T-helper 22 cell (primary cell): ENCODE measurements at places on chromosomes 4 and X.

DNA sequence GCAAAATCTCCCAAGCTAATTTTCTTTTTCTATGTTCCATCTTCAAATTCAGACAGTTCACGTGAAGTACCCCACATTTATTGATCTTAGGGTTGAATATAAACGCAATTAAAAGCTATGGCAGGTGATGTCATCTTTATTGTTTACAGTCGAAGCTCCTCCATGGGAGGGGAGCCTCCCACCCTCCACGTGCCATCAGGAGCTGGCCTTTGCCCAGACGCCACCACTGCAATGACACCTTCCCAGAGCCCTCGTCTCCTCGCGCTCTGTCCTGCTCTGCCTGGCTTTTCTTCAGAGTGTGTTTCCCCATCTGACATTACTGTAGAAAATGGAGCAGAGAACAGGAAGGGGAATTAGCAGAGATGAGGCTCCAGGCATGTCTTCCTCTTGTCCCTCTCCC lies 18.8 kb upstream of the CYP4V2 start:
- DNase-seq = no peak

- no peak for DNase-seq
These were observed 389.4 kb downstream of the GALNTL6 start for GRCh38 chr4:172202480-172203076.

DNA sequence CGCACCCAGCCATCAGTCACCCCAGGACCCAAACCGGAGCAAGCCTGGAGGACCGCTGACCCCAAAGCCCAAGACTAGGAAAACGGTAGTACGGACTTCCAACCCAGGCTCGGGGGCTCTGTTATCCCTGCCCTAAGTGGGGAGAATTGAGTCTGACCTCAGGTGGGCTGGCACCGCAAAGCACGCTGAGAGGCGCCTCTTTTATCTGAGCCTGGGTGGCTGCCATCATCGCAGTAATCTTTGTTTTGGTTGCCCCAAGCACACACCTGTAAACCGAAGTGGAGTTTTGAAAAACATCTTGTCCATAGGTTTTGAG lies 894 bp upstream of the SH3RF1 start:
- no peak for DNase-seq

GRCh38 chr4:98969878-98970785 lies 25.4 kb upstream of the METAP1 start:
- no peak for DNase-seq

DNA sequence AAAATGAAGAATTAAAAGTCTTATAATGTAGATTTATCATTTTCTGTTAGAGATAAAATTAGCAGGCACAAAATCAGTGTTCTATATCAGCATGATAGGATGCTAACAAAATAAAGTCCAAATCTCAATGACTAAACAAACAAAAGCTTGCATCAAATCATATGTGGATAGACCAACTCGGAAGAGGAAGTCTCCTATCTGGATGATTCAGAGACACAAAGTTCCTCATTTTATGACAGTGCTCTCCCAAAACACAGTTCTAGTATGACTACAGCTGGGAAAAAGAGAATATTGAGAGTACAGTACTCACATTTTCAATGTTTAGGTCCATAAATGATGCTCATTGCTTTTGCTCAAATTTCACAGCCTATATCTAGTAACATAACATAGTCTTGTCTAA lies 376.1 kb upstream of the CTSO start:
- no peak for DNase-seq

DNA sequence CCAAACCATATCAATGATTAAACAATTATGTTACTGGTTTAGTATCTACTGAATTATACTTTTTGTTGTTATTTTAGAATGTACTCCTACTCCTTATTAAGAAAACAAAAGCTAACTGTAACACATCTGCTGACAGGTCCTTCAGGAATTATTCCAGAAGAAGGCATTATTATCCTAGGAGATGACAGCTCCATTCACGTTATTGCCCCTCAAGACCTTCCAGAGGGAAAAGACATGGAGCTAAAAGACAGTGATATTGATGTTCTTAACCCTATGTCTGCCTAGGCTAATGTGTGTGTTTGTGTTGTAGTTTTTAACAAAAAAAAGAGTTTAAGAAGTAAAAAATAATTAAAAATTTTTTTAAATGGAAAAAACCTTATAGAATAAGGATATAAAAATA lies 206.8 kb upstream of the KLHL4 start:
- no peak for DNase-seq

GRCh38 chrX:132664273-132664672 lies 175.4 kb upstream of the MBNL3 start:
- DNase-seq = no peak

DNA sequence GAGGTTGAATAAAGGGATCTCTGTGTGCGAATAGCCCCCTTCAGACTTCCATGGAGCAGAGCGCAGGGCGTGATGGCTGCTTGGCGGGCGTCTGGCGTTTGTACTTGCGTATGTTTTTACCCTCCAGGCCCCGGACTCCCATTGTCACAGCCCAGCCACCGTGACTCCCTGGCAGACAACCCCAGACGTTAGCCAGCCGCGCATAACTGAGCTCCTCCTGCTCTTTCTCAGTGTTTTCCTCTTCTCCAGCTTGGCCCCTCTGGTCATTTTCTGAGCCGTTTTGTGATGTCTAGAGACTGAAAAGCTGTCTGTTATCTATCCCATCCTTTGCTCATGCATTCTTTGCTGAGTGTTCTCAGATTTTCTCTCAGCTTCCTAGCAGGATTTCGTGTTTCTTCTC lies 54.3 kb downstream of the IGFBP7 start:
- no peak for DNase-seq

- DNase-seq = peak; percentile 11
These were observed 761 bp upstream of the FRYL start for GRCh38 chr4:48780865-48781214.

DNA sequence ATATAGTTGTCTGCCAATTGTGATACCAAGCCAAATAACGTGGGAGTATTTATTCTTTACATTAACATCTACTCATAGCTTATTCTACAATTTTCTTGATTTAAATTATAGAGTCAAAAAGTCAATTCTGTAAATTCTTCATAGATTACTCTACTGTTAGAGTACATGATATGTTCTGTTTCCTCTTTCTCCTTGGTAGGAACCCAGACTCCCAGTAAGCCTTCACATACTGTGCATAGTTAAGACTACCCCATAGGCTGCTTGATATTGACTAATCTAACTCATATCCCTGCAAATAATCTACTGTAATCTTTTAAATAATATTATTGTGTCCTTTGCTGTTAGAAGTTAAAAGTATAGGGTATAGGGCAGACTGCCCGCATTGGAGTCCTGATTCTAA lies 35.4 kb downstream of the BANK1 start:
- DNase-seq = no peak

- DNase-seq = no peak
These were observed 18.8 kb upstream of the ATOH1 start for GRCh38 chr4:93809773-93810172.

DNA sequence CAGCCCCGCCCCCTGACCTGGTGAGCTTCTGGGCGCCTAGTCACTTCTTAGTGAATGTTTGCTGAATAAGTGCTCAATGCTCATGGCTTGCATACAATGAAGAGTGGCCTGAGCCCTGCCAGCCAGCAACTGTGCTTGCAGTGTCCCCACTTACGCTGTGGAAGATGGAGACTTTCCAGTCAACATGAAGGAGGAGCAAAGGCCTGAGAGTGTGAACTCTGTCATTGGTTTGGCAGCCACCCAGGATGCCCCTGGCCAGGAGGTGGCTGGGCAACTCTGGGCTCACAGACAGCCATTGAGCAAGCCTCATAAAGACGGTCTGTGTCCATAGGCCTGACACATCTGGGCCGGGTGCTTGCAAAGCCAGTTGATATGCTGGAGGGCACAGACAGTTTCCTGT lies 72.1 kb upstream of the MAMLD1 start:
- no peak for DNase-seq

DNA sequence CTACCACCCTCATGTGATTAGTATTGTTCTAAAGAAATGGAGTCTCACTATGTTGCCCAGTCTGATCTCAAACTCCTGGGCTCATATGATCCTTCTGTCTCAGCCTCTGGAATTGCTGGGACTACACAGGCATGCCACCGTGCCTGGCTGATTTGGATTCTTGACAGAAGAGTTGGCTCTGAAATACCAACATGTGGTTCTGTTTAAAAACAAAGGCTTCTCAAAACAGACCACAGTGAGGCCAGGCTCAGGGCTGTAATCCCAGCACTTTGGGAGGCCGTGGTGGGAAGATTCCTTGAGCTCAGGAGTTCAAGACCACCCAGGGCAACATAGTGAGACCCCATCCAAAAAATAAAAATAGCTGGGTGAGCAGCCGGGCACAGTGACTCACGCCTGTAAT lies 126.7 kb downstream of the DHRSX start:
- no peak for DNase-seq

GRCh38 chr4:146945556-146946374 lies at the start of gene TTC29:
TSS of gene TTC29 (minus strand) at chr4:146945864. CDS start at chr4:146939895, 5,969 bp downstream.
- DNase-seq = peak; percentile 66

DNA sequence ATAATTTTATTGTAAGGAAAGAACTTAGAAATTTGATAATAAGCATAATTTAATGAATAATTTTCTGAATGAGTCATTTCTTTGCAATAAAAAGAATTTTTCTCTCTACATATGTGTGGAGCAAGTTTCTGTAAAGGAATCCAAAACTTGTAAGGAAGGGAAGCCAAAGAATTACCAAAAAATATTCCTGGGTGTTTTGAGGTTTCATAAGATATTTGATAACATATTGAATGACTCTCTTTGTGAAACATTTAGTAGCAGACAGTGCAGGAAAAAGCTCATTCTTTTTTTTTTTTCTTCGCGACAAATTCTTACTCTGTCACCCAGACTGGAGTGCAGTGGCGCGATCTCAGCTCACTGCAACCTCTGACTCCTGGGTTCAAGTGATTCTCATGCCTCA lies 469.0 kb upstream of the MAGEB2 start:
- no peak for DNase-seq

- no peak for DNase-seq
These were observed 27.4 kb upstream of the TMPRSS11B start for GRCh38 chr4:68272860-68273259.

DNA sequence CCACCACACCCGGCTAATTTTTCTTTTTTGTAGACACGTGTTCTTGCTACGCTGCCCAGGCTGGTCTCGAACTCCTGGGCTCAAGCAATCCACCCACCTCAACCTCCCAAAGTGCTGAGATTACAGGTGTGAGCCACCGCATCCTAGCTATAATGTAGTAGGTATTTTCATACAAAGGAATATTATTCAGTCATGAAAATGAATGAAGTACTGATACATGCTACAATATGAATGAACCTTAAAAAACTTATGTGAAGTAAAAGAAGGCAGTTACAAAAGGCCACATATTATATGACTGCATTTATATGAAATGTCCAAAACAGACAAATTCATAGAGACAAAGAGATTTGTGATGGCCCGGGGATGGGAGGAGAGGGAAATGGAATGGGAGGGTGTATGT lies 4.7 kb upstream of the GATA1 start:
- no peak for DNase-seq

- DNase-seq = no peak
These were observed 689 bp downstream of the METAP1 start for GRCh38 chr4:98996056-98996764.

DNA sequence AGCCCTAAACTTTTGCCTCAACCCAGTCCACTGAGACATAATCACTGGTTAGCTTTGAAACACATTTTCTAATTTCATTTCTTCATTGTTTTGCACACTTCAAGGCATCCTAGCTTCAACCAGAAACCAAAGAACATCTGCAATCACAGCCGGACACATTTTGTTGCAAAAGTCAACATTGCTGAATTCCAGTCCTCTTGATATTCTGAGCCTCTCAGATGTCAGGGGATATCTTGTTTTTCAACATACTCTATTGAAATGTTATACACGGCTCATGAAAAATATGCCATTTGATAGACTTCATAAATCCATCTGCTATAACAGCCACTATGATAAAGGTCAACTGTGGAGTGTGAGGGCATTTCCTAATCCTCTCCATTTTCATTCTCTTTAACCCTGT lies 241.6 kb upstream of the PUDP start:
- DNase-seq = no peak

GRCh38 chrX:1894740-1895139 lies 279.9 kb downstream of the ASMT start:
- no peak for DNase-seq
